Activated naive CD8-positive, alpha-beta T cell treated with anti-CD3 and anti-CD28 coated beads, Interleukin-2, amount 50 U/mL, for 24 hours (primary cell): ENCODE measurements at places on chromosomes 5 and 9.

DNA sequence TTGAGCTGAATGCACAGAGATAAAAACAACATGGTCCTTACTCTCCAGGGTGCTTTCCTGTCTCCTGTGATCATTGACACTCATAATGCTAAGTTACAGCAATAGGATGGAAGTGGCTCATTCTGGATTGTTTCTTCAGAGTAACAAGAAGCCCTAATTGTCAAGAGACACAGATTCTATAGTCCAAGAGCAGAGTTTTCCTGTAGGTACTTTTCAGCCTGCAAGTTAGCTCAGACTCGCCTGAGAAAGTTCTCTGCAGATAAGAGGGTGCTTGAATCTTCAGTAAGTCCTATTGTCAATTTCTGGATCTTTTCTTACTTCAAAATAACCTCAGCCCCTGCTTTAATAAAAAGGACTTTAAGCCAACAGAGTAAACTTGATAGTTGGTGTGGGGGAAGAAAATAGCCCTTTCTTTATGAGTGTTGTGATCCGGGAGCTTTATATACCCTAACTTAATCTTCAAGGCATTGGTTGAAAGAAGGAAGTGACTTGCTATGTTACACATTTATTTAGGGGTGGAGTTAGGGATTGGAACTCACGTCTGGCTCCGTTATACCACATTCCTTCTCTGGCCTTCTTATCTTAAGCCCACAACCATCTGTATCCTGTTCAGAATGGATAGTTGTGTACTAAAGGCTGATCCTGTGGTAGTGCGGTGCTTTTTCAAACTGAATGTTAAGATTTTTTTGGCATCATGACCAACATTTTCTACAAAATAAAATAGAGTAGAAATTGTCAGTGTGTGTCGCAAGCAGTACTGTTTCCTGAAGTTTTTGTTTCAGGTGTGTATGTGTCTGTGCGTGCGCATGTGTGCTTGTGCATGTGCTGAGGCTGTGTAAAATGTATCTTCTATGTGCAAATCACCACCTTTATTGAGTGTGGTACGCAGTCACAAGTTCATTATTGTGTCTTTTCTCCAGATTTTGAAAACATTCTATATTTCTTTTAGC, 173.9 kb downstream of the WDR70 start:
- H3K36me3 ChIP-seq: peaks cover 7% of the 10 kb centered on the region
- DNase-seq: no peak
- H3K4me1 ChIP-seq: peaks cover 5% of the 10 kb centered on the region
- H3K27ac ChIP-seq: no peak overlapping the region
- H3K27me3 ChIP-seq: no peaks in the 10 kb centered on the region

- H3K27me3 ChIP-seq: peaks cover 4% of the 10 kb centered on the region
- DNase-seq: peak; percentile 61
- H3K36me3 ChIP-seq: peaks cover 2% of the 10 kb centered on the region
- H3K4me1 ChIP-seq: peaks cover 4% of the 10 kb centered on the region
- no peak overlapping the region for H3K4me3 ChIP-seq
These were observed 25.5 kb downstream of the ESM1 start for GRCh38 chr5:54959673-54960418.

DNA sequence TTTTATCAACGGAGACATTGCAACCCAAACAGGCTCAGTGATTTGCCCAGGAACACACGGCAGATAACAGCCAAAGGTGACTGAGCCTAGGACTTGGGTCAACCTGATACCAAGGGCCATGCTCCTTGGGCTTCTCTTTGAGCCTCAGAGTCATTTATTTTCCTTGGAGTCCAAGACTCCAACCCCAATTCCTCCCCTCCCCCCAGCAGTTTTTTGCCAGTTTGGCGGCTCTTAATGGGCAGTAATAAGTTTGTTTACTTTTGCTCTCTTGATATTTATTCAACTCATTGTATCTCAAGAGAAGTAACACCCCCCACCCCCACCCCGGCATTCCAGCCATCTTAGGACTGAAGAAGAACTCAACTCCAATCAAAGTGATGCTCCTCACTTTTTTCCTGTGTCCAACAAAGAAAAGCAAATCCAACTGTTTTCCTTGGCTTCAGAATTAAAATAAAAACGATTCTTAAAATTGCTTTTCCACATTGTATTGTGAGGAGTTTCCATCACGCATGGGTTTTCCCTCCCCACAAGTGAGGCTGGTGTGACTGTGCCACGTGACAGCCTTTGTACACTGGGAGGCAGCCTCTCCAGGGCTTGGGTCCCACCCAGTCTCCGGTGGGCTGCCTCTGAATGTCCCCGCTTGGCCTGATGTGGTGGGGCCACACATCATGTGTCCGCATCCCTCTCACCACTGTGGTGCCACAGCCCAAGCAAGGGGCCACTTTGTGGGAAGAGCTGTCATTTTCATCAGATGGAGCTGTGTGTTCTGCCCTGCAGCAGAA, 9.1 kb downstream of the ANGPTL2 start:
- no peaks in the 10 kb centered on the region for H3K36me3 ChIP-seq
- H3K4me3 ChIP-seq: no peak overlapping the region
- DNase-seq: no peak
- no peak overlapping the region for H3K27ac ChIP-seq
- peaks cover 15% of the 10 kb centered on the region for H3K4me1 ChIP-seq

GRCh38 chr9:94042516-94043360, 41.5 kb upstream of the PTPDC1 start:
- H3K4me1 ChIP-seq: no peaks in the 10 kb centered on the region
- no peak overlapping the region for H3K4me3 ChIP-seq
- no peak overlapping the region for H3K27ac ChIP-seq
- no peaks in the 10 kb centered on the region for H3K27me3 ChIP-seq
- H3K36me3 ChIP-seq: peaks cover 2% of the 10 kb centered on the region

DNA sequence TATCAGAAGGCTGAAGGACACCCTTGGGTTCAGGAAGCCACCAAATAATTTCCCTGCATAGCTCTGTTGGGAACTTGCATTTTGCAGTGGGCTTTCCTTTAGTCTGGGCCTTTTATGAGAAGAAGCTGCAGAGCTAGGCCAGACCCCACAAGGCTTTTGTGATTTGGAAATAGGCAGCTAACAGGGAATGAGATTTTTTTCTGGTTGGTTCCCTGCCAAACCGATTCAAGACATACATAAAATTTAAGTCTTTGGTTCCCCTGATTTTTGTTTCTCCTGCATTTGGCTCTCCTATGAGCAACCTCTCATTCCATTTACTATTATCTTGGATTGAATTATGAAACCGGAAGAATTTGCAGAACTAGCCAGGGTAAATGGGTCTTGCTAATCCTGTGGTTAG, 81.5 kb upstream of the PTCH1 start:
- no peak overlapping the region for H3K27ac ChIP-seq
- H3K36me3 ChIP-seq: no peaks in the 10 kb centered on the region
- no peaks in the 10 kb centered on the region for H3K4me1 ChIP-seq
- H3K4me3 ChIP-seq: no peak overlapping the region

DNA sequence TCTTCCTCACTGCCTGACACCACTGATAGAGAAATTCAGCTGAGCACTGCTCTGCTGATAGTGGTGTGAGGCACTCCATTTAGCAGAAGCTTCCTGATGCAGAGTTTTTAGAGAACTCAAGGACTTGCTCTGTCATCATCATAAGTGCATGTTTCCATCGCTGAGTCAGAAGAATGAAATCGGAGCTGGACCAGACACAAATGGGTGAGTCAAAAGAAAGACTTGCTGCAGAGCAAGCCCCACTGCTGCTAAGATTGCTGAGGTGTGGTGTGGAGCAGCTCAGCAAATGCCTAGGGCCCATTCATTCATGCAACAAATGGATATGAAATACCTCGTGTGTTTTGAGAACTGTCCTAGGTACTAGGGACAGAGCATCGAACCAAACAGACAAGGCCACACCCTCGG, 410.2 kb upstream of the SLC30A5 start:
- H3K27ac ChIP-seq: no peak overlapping the region
- H3K36me3 ChIP-seq: no peaks in the 10 kb centered on the region
- H3K27me3 ChIP-seq: no peaks in the 10 kb centered on the region
- no peak overlapping the region for H3K4me3 ChIP-seq
- H3K4me1 ChIP-seq: peaks cover 2% of the 10 kb centered on the region

GRCh38 chr5:56419667-56420066, 186.5 kb upstream of the ANKRD55 start:
- H3K4me3 ChIP-seq: no peak overlapping the region
- no peak for DNase-seq
- H3K27ac ChIP-seq: no peak overlapping the region
- no peaks in the 10 kb centered on the region for H3K27me3 ChIP-seq

DNA sequence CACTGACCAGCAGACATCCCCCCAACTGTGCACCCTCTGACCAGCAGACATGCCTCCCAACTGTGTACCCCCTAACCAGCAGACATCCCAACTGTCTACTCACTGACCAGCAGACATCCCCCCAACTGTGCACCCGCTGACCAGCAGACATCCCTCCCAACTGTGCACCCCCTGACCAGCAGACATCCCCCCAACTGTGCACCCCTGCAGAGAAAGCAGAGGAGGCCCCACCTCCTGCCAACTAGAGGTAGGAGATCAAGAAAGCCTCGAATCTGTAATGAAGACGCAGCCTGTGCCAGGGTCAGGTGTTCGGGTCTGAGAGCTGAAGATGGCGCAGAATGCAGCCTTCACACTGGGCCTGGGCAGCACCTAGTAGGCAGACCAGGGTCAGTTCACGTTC, 29.8 kb upstream of the NSMF start:
- H3K4me3 ChIP-seq: no peak overlapping the region
- no peak for DNase-seq
- H3K27me3 ChIP-seq: no peaks in the 10 kb centered on the region
- no peak overlapping the region for H3K27ac ChIP-seq
- no peaks in the 10 kb centered on the region for H3K4me1 ChIP-seq
- no peaks in the 10 kb centered on the region for H3K36me3 ChIP-seq

DNA sequence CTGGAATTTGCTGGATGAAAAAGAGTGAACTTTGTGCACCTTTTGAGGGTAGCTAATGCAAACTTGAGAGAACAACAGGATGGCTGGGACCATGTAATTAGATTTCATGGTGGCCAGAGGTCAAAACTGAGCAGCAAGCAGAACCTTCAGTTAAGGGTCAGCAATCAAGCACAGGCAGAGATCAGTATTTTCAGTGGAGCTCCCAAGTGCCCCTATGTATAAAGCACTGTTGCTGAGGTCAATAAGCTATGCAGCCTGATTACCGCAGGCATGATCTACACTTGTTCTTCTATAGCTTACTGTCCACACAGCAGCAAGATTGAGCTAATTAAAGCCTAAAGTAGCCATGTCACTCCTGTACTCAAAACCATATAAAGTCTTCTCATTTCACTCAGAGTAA, 62.1 kb upstream of the TMC1 start:
- no peaks in the 10 kb centered on the region for H3K36me3 ChIP-seq
- H3K27me3 ChIP-seq: no peaks in the 10 kb centered on the region
- DNase-seq: no peak
- no peak overlapping the region for H3K27ac ChIP-seq
- H3K4me3 ChIP-seq: no peak overlapping the region

DNA sequence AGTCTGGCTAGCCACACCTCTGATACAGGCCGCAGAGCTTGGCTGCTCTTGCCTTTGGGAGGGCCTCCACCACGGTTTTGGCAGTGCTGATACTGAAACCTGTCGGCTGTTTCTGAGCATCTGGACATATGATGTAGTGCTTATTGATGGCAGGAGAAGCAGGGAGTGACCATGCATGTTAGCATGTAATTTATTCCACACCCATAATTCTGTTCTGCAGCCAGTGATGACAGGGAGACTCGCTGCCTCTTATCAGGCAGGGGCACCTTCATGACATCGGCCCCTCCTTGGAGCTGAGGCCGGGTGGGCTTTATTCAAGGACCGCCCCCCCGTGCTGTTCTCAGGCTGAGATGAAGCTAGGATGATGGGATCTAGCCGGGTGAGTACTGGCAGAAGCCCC, 49.0 kb downstream of the OLFM1 start:
- no peak overlapping the region for H3K4me3 ChIP-seq
- no peaks in the 10 kb centered on the region for H3K36me3 ChIP-seq
- DNase-seq: no peak
- no peaks in the 10 kb centered on the region for H3K4me1 ChIP-seq
- peaks cover 11% of the 10 kb centered on the region for H3K27me3 ChIP-seq
- no peak overlapping the region for H3K27ac ChIP-seq

- no peaks in the 10 kb centered on the region for H3K27me3 ChIP-seq
- no peak overlapping the region for H3K4me3 ChIP-seq
- DNase-seq: no peak
- no peaks in the 10 kb centered on the region for H3K4me1 ChIP-seq
- no peak overlapping the region for H3K27ac ChIP-seq
These were observed 399.2 kb upstream of the GRAMD2B start for GRCh38 chr5:126023994-126024441.

DNA sequence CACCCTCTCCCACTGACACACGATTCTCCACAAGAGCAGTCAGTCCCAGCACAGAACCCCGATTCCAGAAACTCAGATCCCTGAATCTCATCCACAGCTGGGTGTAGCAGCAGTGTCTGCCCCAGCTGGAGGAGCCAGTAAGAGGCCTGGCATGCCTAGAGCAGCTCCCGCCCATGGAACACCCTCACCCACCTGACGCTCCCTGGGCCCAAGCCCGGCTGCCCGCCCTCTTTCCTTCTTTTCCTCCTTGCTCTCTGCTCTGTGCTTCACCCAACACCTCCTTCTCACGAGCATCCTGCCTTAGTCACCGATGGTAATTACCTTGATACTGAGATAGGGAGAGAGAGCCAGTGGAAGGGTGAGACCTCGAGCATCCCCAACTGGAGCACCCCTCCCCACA, 8.7 kb downstream of the PCDH1 start:
- H3K4me3 ChIP-seq: no peak overlapping the region
- DNase-seq: no peak
- peaks cover 36% of the 10 kb centered on the region for H3K27me3 ChIP-seq
- no peaks in the 10 kb centered on the region for H3K4me1 ChIP-seq

- H3K27ac ChIP-seq: no peak overlapping the region
- no peak overlapping the region for H3K4me3 ChIP-seq
- H3K27me3 ChIP-seq: no peaks in the 10 kb centered on the region
- H3K4me1 ChIP-seq: no peaks in the 10 kb centered on the region
- no peak for DNase-seq
- H3K36me3 ChIP-seq: no peaks in the 10 kb centered on the region
These were observed 202.0 kb upstream of the CDH6 start for GRCh38 chr5:30991462-30991861.

DNA sequence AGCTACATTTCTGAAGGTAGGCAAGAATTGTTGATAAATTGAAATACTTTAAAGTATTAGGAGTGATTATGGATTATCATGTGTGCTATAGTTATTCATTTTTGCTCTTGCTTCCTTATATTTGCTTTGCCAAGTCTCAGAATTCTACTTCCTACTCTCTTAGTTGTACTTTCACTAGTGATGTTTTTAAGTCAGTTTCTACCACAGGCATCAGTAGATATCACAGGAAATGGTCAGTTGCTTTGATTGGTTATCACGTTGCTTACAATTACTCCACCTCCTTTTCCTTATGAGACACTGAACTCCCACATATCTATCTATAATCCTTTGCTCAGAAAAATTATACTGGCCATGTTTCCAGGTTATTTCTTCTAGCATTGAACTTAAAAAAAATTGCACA, 472.8 kb downstream of the DMRTA1 start:
- H3K4me1 ChIP-seq: no peaks in the 10 kb centered on the region
- H3K27me3 ChIP-seq: no peaks in the 10 kb centered on the region
- no peak overlapping the region for H3K4me3 ChIP-seq
- DNase-seq: no peak
- no peaks in the 10 kb centered on the region for H3K36me3 ChIP-seq
- H3K27ac ChIP-seq: no peak overlapping the region
